CD4-positive, alpha-beta T cell treated with Interleukin-17A for 4 hours (primary cell): ENCODE measurements at places on chromosomes 7 and 10.

GRCh38 chr7:51121931-51122425 is 194.6 kb downstream of the COBL start:
- DNase-seq = no peak

DNA sequence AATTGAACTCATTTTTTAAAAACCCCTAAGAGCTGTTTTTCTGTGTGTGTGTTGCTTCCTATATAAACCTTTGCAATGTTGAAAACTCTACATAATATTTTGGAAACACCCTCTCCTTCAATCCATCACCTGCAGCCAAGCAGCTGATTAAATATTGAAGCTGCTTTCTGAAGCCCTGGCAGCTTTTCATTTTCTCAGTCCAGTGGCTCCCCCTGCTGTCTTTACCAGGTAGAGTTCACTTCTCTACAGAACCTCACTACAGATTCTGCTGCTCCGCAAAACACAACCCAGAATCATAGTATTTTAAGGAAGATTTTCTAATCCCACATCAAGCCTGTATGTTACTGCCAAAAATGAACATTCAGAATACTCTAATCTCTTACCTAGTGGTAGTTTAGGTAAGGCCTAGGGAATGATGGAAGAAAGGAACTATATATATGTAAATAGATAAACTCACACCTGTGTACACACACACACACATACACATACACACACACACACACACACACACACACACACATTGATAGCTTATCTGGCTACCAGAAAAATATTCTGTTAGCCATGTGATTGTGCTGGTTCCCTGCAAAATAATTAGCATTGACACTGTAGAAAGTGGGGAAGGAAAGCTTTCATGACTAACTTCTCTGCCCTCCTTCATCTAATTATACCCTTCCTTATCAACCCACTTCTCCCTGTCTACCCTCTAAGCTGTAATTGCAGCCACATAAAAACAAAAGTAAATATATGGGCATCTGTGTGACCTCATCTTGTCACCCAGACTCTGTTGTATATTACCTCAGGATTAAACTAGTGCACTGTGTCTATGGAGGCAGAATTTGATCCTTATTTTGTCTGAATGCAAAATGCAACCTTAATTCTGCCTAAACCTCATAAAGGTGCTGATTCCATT is 229.5 kb upstream of the FZD1 start:
- peak; percentile 10 for DNase-seq

DNA sequence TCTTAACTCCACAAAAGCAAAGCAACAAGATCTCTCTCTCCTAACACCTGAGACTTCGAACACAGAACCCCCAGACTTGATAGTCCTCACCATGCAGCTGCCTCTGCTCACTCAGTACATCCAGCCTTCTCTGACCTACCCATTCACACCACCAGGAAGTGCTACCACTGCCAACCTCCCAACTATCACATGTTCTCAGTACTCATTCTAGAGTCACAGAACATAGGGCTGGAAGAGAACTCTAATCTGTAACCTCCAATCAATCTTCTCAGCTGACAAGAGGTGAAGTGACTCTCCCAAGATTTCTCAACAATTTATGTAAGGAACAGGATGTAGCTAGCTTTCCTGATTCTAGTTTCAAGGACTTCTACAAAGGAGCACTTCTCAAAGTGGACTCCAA is 3.8 kb downstream of the NUDCD3 start:
- no peak for DNase-seq

DNA sequence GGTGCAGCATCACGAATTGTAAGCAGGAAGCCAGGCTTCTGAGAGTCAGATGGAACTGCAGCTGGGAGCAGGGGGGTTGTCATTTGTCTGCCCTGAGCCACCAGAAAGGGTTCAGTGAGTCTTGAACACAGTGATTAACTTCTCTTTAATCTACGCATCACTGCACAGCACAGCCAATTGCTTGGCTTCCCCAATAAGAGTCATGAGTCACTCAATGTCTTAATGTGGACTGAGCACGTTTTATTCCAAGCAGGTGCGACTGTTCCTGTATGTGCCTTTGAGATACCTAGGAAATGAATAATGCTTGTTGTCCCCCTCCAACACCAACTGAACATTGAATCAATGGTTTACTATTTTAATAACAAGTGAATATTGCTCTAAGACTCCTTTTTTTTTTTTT is 26.0 kb upstream of the PLEKHA1 start:
- DNase-seq = no peak

- no peak for DNase-seq
These were observed 535.1 kb downstream of the INHBA start for GRCh38 chr7:41167836-41168235.

- no peak for DNase-seq
These were observed 15.8 kb downstream of the PLEKHA1 start for GRCh38 chr10:122390271-122390670.

GRCh38 chr10:36872702-36873393 is 252.6 kb upstream of the ANKRD30A start:
- no peak for DNase-seq

DNA sequence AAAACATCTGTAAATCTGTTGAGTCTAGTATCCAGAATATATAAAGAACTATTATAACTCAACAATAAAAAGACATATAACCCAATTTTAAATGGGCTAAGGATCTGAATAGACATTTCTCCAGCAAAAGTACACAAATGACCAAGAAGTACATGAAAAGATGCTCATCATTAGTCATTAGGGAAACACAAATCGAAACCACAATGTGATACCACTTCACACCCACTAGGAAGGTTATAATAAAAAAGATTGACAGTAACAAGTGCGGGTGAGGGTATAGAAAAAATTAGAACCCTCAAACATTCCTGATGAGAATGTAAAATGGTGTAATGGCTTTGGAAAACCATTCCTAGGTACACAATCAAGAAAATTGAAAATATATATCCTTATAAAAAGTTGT is 4.1 kb downstream of the XPNPEP1 start:
- no peak for DNase-seq

DNA sequence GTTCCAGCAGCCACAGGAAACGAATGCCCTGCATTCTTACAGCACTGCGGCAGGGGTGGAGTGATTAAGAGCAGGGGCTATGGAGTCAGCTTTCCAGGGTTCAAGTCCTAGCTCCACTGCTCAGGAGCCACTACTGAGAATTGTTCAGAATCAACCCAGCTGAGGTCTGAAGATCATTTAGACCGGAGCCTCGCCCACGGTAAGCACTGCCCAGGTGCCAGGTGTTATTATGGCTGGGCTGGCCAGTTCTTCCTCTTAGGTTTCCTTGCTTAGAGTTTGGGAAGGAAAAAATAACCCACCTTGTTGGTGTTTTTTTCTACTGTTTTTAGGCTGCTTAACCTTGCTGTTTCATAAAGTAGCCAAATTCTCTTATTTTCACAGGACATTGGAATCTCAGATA is 4.8 kb upstream of the FIGNL1 start:
- DNase-seq = no peak

DNA sequence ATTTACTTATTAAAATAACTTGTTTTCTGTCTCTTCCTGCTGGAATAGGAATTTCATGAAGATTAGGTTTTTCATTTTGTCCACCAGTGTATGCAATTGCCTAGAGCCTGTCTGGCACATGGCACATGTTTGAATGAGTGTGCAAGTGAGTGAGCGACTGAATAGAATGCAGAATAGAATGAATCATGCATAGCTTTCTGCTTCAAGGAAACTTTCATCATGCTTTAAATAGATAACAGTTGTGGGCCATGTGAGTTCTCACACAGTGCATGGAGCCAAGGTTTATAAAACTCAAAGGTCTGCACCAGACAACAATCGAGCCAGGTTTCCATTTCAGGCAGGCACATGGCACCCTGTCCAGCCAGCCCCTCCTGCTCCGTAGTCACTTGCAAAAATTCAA is 74.2 kb upstream of the HECW1 start:
- DNase-seq = no peak

- no peak for DNase-seq
These were observed 42.4 kb upstream of the HGF start for GRCh38 chr7:81811956-81812865.

DNA sequence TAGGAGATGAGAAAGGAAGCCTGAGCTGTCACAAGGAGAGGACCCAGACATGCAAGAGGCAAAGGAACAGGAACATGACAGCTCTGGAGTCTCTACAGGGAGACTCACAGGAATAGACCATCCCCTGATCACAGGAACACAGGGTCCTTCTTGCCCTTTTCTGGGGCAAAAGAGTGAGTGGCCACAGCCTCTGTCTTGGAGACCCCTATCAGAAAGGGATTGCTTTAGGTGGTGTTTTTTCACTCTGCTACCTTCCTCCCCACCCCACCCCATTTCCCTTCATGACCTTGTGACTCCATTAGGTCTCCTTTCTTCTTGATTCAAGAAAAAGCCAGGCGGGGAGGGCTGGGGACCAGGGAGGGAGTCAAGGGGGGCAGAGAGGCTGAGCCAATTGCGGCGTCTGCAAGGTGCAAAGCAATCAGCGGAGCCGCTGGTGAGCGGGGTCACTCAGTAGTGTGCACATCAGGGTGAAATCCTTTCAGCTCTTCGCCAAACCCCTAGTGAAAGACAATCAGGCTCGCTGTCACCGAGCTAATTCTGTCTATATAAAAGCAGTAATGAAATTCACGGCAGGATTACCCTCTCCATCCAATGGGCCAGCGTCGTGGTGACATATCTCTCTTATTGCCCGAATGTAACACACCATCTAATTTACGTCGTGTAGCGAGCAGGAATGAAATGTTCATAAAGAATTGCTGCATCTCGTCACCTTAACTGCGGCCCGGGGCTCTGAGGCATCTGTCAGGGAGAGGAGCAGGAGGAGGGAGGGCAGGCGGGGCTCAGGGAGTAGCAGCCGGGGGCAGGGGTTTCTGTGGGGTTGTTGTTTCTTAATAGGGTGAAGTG is 31.5 kb upstream of the BTRC start:
- DNase-seq = no peak

GRCh38 chr7:2474224-2474623 is 2.0 kb downstream of the GRIFIN start:
- no peak for DNase-seq

DNA sequence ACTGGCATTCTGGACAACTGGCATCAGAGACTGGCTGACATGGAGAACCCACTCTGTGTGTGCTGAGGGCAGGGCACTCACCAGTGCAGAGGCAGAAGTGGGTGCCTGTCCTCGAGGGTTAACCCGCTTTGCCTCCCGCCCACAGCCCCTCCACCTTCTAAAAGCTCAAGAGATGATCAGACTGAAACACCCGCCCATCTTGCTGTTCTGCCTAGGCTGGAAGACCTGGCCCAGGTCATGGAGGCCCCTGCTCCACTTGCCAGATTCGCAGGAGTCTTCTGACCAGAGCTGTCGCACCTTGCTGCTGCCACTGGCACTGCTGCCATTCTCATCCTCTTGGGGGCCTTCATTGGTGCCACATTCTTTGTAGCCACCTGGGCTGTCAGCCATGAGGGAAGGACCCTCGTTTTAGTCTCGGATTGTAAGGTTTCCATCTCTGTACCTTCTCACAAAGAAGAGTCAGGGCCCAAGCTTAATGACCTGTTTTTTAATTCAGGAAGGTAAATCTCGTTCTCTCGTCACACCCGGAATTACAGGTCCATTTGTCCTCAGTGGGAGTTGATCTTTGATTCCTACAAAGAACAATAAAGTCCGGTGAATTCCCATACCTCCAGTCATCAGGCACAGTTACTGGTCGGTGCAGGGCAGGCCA is 1.9 kb downstream of the CYREN start:
- DNase-seq = no peak

- DNase-seq = no peak
These were observed 9.4 kb downstream of the SLC25A13 start for GRCh38 chr7:96312502-96312901.

- DNase-seq = no peak
These were observed 4.6 kb upstream of the SMARCD3 start for GRCh38 chr7:151252961-151253711.

DNA sequence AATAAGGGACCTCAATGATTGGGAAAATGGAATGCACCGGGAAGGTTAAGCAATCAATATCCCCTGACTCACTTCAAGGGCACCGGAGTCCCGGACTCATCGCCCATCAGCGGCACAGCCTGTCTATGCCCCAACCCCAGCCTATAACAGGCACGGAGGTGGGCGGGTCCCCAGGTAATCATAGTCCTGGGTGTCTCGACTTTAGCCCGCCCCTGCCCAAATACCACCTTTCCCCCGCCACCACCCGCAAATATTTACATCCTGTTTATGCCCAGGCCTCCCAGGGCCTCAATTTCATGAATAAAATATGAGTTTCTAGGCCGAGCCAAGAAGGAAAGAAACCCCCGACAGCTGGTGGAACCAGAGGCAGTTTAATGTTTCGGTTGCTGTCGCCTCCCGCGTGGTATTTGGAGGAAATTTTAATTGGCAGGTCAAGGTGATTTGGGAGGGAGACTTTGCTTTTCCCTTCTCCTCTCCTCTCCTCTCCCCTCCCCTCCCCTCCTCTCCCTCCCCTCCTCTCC is 15.6 kb upstream of the RFC2 start:
- peak; percentile 70 for DNase-seq

DNA sequence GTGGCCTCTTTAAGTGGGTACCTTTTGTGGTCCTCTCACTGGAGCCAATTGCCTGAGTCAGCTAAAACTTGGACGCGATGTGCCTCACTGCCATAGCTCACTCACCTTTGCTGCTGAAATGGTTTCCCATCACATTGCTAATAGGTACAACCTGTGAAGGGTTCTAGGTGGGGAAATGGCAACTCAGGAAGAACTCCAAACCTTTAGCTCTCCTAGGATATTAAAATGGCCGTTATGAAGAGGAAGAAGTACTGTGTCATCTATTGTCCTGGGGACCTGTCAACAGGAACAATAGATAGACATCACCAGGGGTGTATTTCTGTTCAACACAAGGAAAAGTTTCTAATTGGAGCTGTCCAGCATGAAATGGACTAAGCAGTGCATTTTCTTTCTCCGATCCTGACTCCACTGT is 1.2 kb upstream of the ZNF655 start:
- DNase-seq = no peak

- no peak for DNase-seq
These were observed 203.0 kb upstream of the MEOX2 start for GRCh38 chr7:15889507-15889906.

GRCh38 chr10:72379062-72379461 is 24.3 kb upstream of the DNAJB12 start:
- DNase-seq = no peak

GRCh38 chr7:34269084-34269483 is 363.7 kb downstream of the BMPER start:
- no peak for DNase-seq

DNA sequence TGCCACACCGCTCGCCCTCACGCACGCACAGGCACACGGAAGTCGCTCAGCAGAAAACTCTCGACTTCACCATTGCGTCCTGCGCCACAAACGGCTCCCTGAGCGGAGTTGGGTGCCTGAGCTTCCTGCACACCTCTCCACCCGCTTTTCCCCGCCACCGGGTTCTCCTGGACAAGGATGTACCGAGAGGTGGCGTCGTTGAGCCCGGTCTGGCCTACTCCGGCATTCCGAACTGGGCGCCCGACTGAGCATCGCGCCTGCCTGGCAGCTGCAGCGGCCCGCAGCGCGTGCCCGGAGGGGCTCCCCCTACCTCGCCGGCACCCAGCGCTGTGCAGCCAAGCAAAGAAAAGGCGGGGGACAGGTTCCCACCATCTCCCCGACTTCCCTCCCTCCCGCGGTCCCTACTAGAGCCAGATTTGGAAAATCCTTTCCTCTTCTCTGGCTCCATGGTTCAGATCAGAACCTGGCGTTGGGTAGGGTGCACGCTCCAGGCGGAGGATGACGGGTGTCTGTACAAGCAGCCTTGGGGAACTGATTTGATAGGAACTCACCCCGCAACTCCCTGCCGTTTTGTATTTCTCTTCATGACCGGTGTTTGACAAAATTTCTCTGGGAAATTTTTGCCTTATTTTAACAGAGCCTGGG is 1.7 kb downstream of the SORCS3 start:
- DNase-seq = no peak
